ENCODE measurements at places on chromosomes 3 and 15.

- no peak for DNase-seq
Observed at GRCh38 chr3:102827386-102827785, 392.6 kb downstream of the ZPLD1 start.

DNA sequence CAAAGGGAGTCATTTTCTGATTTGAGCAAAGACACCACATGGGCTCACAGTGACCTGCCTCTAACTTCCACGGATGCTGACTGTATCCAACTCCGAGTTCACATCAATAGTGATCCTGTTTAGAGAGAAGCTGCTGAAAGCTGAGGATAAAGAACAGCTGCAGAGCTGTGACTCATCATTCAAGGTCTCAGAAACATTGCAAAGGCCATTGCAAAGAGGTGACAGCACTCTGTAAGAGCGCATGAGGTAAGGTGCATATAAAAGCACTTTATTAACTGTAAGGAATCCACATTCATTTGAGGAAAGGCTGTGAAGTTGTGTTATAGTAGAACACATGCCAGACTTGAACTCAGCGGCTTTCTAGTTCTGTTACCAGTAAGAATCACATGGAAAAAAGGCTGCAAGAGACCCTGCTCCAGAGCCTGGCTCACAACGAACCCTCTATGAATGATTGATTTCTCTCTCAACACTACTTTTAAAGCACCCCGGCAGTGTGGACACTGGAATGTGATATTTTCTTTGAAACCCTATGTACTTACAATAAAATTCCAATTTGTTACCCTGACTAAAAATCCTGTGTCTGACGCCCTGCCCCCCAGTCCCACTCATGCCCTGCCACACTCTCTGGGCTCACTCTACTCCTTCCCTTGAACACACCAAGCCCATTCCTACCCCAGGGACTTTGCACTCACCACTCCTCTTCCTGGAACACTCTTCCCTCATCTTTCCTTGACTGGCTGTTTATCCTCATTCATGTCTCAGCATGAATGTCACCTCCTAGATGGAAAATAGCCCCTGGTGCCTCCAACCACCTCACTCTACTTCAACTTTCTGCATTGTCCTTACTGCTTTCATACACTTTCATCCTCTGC is 111.2 kb downstream of the LSM3 start:
- no peak for DNase-seq

DNA sequence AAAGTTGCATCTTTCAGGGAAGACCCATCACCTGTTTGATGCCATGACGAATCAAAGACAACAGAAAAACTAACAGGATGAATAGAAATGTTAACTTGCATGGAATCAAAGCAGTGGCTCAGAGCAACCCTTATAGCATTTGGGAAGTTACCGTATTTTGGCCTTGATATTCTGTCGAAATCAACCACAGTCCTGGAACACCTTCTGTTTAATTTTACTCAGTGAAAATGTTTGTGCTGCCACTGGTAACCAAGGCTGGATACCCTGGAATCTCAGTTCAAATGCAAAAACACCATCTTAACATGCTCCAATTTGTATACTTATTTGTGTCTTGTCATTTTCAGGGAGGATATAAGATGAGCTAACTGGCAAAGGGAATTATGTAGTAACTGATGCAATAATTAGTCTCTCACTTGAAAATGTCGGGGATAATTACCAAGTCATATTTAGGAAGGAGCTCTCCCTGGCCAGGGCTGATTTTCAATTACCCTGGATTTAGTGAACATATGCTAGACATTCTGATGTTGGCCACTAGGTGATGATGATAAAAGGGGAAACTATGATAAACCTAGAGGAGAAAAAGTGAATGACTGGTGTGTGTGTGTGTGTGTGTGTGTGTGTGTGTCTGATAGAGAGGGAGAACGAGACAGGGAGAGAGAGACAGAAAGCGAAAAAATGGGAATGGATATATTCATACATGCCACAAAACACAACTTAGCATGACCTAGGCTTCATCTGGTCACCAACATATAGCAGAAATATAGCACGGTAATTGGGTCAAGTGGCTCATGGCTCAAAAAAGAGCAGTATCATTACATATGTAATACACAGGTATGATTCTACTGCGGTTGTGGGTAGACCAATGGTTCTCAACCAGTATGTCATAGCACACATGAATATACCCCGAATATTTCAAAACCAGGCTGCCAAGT is 19.0 kb upstream of the PRICKLE2 start:
- DNase-seq, result no peak

GRCh38 chr15:40506964-40507571 is 36.3 kb downstream of the CHST14 start:
- DNase-seq, result peak; percentile 39

- DNase-seq, result no peak
Observed at GRCh38 chr15:89490081-89490813, 6.1 kb downstream of the RHCG start.

DNA sequence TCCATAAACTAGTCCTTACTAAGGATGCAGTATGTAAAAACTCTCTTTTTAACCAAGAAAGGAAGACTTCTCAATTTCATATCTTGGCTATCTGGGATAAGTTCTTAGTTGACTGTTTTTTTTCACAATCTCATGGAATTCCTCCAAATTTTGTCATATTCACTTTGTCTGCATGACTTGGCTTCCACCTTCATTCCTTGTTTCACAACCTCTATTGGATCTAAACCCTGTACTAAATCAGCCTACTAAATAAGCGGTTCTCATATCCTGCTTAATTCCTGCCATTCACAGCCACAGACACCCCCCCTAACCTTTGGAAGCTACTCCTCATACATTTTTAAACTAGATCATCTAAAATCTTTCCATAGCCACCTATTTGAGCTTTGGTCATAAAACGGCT is 370.6 kb upstream of the NAALADL2 start:
- DNase-seq, result no peak

- peak; percentile 32 for DNase-seq
Observed at GRCh38 chr3:114308830-114309229, 15.0 kb downstream of the TIGIT start.

DNA sequence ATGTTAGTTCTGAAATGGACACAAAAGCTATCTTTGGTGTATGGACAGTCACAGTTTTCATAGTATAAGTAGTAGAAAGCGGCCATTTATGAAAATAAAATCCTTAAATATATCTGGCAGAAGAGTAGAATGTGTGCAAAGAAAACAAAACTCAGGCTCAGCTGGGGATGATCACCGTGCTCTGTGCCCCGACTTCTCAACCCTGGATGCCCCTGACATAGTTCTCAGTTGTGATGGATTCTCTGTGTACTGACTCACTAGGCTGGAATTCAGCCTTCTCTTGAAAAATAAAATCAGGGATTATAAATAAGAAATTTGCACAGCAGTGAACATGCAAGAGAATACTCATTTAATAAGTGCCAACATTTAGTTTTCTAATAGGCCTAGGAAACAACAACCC is 925.1 kb upstream of the NR2F2 start:
- DNase-seq, result no peak

DNA sequence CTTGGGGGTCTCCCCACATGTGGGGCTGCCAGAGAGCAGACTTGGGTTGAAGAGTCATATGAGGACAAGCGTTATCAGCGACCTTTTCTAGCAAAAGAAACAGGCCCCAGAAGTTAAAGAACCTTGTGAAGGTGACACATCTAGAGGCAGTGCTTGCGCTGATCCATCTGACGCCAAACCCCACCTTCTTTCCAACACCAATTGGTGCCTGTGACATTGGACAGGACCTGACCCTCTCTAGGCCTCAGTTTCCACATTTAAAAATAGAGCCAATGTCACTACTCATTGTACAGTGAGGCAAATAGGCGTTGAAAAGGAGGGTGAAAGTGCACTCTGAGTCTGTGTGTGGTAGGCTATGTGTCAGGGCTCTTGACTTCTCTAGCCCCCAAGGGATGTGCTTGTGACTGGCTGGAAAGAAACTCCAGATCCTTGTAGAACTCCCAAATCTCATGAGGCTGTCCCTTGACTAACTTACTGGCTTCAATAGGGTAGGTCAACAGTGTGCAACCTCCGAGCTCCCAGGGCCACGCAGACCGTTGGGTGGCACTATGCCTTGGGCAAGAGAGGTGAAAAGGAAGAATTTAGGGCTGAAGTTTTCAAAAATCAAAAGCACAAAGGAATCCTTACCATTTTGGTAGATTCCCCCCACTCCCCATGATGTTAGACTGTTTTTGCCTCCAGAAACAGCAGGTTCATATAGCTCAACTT is 666 bp upstream of the FAM219B start:
- DNase-seq, result no peak

DNA sequence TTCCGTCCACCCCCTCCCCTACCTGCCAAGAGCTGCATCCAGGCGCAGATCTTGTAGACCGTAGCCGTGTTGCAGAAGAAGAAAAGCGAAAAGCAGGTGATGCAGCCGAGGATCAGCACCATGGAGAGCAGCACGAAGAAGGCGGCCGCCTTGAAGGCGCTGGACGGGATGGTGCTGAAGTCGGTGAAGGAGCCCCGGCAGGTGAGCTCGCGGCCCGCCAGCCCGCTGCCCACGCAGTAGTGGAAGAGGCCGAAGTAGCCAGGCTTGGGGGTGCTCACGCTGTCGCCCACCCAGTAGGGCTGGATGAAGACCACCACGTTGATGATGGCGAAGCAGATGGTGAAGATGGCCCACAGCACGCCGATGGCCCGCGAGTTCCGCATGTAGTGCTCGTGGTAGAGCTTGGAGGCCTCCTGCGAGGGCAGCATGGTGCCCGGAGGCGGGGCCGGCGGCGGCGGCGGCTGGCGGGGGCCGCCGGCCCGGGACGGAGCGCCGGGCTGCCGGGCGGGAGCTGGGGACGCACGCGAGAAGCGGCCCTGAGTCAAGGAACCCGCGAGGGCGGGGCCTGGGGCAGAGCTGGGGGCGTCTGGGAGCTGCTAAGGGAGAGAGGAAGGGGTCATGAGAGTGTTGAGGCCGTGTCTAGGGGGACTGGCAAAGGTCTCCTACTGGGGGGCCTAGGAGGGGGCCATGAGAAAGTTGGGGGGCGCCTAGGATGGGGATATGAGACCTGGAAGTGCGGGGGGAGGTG is 1.2 kb downstream of the LHFPL4 start:
- no peak for DNase-seq

DNA sequence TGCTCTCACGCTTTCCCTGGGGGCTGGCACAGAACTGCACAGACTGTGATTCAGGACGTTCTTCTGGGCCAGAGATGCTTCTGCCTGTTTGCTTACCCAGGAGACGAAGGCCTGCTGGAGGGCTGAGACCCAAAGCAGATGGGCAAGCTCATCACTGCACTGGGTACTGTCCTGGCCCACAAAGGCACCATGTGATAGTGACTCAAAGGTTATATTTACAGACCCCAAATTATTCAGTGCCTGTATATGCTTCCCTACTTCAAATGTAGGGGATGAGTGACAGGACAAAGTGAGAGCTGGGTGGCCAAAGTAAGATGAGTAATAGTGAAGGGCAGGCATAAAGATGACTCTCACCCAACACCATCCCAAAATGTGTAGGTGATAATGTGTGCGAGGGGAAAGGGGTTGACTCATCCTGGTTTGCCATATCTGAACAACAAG is 127.4 kb downstream of the WDR76 start:
- DNase-seq, result no peak

- peak; percentile 2 for DNase-seq
Observed at GRCh38 chr15:43903864-43904290, 77.1 kb downstream of the WDR76 start.

DNA sequence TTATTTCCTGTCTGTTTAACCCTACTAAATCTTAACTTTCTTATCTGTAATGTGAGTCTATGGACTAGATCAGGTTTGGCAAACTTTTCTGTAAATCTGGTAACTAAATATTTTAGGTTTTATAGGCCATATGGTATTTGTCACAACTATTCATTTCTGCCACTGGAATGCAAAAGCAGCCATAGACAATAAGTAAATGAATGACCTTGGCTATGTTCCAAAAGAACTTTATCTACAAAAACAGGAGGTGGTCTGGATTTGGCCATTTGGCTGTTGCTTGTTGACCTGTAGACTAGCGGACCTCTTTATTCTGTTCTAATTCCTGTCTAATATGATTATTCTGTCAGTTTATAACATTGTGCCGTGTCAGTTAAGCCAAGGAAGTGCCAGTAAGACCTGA is 314.2 kb downstream of the LPP start:
- DNase-seq, result no peak
